NCI-H2081 treated with DMSO at 0.1 percent for 48 hours (cell line): ENCODE measurements at places on chromosomes 2 and 18.

DNA sequence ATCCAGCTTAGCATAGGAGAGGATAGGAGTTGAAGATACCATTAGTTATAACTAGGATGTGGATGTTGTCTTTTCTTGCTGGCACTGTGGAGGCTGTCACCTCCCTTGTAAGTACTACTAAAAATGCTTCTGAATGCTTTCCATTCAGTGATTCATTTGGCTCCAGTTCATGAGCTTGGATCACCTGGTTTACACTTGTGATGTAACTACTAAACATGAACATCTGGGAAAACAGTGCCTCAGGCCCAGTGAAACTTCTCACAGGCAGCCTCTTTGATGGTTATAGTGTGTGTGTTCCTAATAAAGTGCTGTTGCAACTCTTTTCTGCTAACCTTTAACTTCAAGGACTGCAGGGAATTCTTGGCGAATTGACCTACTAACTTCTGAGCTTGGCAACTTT lies 13.0 kb upstream of the SLC9A2 start:
- DNase-seq = no peak

DNA sequence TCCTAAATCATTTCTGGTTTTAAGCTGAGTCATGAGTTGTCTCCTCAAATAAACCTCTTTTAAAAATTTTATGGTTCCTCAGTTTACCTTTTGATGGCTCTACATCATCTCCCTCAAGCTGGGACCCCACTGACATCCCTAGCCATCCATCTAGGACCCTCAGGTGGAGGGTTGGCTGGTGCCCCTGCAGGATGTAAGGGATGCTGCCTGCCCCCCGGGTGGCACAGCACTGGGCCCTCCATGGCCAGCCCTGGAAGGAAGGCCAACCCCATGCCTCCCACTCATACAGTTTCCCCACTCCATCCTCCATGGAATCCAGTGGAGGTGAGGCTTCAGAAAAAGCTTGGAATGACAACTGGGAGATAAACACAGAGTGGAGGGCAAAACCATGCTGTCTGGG lies 17.2 kb upstream of the GPC1 start:
- DNase-seq = no peak

DNA sequence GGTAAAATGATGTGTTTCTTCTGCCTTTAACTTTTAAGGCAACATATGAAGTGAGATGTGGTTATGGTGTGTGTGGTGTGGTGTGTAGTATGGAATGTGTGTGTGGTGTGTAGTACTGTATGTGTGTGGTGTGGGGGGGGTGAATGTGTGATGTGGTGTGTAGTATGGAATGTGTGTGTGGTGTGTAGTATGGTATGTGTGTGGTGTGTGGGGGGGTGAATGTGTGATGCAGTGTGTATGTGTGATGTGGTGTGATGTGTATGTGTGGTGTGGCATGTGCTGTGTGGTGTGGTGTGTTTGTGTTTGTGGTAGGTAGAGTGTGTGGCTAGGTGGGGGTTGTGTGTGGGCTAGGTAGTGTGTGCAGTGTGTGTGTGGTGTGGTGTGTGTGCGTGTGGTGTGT lies 17.2 kb upstream of the ARL4C start:
- DNase-seq = no peak

GRCh38 chr2:80303006-80303908 lies 1.3 kb downstream of the LRRTM1 start:
- DNase-seq = no peak

DNA sequence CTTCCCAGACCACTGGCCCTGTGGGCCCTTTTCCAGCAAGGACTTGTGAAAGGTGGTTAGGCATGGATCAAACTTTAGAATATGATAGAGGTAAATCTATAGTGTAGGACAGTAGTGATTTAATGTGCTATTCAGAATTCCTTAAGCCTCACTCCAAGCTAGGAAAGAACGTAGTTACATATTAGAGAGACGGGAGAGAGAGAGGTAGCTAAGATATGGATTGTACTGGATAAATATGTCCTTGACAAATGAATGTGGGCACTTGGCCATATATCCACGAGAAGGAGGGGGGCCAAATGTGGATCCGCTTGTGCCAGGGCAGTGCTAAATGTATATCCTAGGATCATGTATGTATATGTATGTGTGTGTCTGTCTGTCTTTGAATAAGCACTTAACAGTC lies 6.5 kb downstream of the KCNJ3 start:
- DNase-seq = no peak

- no peak for DNase-seq
Observed at GRCh38 chr2:233686928-233687327, 5.2 kb downstream of the UGT1A7 start.

- peak; percentile 26 for DNase-seq
Observed at GRCh38 chr2:6773007-6773693, 92.6 kb downstream of the CMPK2 start.

- DNase-seq = no peak
Observed at GRCh38 chr2:241413929-241414580, 58.0 kb downstream of the FARP2 start.

GRCh38 chr2:215617060-215617824 lies 181.4 kb upstream of the FN1 start:
- no peak for DNase-seq

DNA sequence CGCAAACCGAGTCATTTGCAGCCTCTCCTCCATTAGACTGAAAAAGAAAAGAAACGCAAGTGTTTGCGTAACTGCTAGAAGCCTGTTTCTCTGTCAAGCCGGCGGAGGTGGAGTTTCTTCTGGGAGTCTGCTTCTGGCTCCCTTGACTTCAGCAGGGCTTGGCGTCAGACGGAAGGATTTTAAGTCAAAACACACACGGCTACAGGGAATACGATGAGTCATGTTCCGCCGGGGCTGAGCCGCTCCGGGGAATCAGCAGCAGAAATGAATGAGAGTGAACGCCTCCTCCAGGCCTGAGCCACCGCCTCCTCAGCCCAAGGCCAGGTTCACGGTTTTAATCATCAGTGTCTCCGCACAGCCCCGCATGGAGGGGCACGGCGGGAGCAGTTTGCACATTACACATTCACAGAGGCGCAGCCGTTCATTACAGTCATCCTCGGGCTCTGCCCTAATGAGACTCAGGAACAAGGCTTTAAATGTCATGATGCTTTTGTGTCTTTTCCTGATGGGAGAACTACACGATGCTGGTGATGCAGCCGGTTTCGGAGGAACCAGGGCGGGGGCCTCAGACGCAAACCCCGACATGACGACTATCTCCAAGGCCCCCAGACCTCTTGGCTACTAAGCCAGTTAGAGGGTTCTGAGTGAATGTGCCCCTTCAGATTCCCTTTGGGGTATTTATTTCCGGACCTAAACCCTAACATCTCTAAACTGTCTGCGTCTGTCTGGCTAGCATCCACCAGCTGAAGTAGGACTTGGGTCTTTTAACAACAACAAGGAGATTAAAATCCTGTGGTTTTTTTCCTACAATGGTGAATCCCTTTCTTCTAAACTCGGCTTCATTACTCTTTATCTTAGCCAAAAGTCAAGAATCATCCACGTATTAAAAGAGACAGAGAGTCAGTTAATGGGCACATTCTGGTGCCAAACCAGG lies 11.1 kb upstream of the SCG2 start:
- peak; percentile 82 for DNase-seq

DNA sequence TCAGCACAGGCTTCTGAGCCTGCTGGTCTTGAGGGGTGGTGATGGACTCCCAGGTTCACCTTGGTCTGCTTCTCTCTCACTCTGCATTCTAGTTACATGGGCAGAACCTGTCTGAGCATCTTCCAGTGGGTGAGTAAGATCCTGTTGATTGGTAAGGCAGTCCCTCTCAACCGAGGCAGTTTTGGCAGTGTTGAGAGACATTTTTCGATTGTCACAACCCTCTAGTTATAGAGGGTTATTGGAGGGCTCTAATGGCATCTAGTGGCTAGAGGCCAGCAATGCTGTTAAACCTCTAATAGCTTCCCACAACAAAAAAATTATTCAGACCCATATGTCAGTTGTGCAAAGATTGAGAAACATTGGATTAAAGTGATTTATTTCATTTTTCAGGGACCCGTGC lies 9.3 kb upstream of the MGAT5 start:
- no peak for DNase-seq

- DNase-seq = peak; percentile 28
Observed at GRCh38 chr2:28958689-28959088, 22.4 kb upstream of the TOGARAM2 start.

- no peak for DNase-seq
Observed at GRCh38 chr2:123670286-123670685, 354.8 kb upstream of the CNTNAP5 start.

GRCh38 chr18:12030670-12031069 lies 49.4 kb downstream of the IMPA2 start:
- DNase-seq = no peak
